ENCODE measurements at places on chromosomes 1 and 21.

- DNase-seq = no peak
Measured at GRCh38 chr1:215530401-215530984, 36.6 kb upstream of the KCTD3 start.

- DNase-seq = peak; percentile 76
Measured at GRCh38 chr1:92961131-92961895, at the start of gene DIPK1A. Gene DIPK1A, minus strand, starts transcription at chr1:92961462. Its CDS starts 33 bp downstream, at chr1:92961429.

- DNase-seq = no peak
Measured at GRCh38 chr1:43058545-43059360, 100.1 kb upstream of the SLC2A1 start.

DNA sequence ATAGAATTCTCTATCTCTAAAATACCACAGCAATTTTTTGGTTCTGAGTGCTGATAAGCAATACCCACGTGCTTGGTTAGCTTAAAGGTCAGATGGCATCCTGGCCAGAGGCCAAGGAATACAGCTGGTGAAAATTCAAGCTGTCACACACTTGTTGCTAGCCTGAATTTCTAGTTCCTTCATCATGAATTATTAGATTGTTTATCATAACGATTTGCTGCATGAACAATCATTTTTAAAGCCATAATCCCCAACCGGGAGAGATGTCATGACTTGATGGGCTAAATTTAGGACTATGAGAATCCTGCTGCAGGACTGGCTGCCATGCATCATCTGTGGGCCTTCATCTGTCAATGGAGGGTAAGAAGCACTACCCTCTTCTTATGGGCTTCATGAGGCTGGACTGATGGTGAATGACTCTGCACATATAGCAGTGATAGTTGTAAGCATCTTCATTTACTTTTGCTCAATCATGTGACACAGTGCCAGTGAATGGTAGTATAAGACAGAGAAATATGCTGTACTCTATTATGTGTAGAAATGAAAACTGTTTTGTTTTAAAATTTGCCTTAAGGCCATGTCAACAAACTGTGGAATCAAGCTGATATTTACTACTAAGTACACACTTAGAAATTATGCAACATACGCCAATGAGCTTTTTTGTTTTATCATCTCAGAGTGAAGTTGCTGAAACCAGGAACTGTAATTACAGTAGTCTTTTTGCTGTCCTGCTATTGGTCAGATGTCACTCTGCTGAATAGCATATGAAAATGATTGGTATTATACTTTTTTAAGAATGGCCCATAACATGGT, 80.5 kb upstream of the RALGPS2 start:
- no peak for DNase-seq

- no peak for DNase-seq
Measured at GRCh38 chr1:227654858-227655752, 80.0 kb downstream of the JMJD4 start.

DNA sequence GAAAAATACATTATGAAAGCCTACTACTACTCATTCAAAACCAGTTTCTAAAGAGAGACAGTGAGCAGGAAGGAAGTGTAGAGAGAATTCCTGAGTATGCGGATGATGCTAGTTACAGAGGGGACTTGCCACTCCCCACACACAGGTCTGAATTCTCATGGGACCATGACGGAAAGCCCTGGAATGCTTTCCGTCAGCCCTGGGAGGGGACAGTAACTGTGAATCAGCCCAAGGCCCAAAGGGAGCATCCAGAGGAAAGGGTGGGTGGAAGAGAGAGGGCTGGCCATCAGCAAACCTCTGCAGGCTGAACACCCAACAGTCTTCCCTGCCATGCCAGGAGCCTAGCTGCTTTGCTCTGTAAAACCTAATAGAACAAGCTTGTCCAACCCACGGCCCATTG, 36.4 kb downstream of the RCSD1 start:
- no peak for DNase-seq

DNA sequence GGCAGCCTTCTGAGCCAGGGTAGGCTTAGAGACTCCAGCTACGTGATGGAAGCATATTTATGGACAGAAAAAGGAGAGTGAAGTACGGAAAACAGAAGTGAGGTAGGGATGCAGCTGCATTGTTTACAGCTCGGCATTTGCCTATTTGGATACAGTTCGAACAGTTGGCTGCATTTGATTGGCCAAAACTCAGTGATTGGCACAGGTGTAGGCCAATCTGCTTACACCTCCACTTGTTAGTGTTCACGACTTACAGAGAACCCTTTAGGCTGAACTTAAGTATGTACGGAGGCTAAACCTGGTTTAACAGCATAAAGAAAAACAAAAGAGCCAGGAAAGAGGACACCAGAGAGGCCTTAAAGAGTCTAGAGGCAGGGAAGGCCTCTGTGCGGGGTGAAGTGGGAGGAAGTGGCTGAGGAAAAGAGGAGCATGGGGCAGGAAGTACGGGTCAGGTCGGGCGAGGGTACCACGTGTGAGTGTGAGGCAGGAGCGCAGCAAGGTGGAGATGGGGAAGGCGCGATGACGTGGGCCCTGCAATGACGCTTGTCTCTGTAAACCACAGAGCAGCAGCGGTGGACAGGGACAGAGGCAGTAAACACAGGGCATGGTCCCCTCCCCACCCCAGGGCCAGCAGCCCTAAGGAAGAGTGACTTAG, 32.0 kb downstream of the RSPH1 start:
- peak; percentile 86 for DNase-seq

- no peak for DNase-seq
Measured at GRCh38 chr1:26102526-26102925, 9.1 kb upstream of the PDIK1L start.

- DNase-seq = no peak
Measured at GRCh38 chr1:9690440-9691107, 39.0 kb downstream of the PIK3CD start.

DNA sequence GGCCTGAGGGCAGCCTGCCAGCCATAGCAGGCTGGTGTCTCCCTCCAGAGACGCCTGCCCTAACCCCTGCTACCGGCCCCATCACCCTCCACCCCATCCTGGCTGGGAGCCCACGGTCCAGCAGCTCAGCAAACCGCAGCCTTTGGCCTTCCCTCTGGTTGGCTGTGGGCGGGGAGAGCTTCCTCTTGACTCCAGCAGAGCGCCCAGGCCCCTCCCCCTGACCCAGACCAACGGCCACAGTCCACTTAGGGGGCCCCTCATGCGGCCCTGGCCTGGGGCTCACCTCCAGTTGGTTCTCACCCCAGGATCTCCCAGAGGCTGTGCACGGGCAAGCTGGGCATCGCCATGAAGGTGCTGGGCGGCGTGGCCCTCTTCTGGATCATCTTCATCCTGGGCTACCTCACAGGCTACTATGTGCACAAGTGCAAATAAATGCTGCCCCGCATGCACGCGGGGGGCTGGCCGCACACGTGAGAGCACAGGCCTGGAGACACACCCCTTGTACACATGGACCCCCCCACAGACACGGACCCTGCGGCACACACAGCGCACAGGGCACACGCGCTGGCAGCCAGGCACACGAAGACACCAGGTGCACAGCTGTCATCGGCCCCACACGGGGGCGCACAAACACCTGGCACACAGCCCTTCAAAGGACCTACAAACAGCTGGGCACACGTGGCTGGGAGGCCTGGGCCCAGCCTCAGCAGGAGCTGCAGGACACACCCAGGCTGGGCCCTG, 3.1 kb downstream of the SMIM1 start:
- DNase-seq = peak; percentile 40

GRCh38 chr1:172600615-172601014, 58.3 kb upstream of the FASLG start:
- no peak for DNase-seq

DNA sequence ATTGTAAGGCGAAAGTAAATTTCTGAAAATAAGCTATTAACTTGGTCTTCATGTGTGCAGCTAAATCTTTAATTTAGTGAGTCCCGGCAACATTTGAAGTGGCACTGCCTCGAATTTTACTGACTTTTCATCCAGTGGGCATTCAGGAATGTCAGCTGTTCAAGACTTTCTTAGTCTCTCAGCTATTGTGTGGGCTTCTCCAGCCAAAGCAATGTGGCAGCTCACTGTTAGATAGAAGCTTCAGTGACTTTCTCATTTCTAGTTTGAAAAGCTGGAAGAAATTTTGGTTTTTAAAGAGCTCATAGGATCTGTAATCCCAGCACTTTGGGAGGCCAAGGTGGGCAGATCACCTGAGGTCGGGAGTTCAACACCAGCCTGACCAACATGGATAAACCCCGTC, 44.3 kb upstream of the FAM89A start:
- DNase-seq = no peak

- DNase-seq = no peak
Measured at GRCh38 chr1:231931846-231932454, 305.4 kb downstream of the DISC1 start.

DNA sequence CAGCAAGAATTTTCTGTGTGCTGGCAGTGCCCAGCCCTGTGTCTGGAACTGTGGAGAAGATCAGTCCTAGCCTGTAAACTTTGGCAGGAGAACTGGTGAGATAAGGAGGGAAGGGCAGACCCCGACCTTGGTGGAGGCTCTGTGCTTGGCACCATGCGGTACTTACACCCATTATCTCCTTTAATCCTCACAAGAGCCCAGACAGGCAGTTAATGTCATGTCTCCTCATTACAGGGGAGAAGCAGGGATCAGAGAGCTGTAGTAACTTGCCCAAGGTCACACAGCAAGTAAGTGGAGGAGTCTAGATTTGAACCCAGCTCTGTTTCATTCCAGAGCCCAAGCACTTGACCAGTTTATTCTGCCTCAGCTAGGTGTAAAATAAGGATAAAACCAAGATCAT, 13.9 kb upstream of the POU3F1 start:
- no peak for DNase-seq

GRCh38 chr1:4586611-4587160, 67.7 kb upstream of the AJAP1 start:
- no peak for DNase-seq

DNA sequence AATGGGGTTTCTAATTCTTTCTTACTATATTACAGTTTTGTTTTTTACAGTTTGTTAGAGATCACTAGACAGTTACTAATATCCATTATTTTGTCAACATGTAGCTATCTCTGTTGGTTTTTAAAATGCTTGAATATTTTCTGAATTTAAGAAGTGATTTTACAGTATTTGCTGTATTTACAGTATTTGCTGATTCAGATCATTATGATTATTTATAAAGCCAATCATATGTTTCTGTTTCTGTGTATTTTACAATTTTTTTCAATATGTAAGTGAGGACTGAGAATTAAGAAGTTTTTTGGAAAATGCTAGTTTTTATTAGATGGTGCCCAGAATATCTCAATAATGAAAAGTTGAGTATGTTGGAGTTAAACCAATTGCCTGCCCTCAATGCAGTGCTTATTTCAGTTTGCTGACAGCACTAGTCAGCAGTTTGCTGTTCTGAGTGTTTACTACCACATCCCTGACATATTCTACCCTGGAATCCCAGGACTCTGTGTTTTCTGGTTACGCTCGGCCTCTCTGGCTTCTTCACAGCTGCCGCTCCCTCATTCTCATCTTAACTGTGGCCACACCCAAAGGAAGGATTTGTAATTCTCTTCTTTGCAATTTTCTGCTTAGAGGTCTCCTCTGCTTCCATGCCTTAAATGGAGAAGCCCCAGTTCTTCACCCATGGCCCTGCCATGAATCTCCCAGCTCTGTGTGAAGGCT, 68.0 kb upstream of the BACH1 start:
- no peak for DNase-seq

DNA sequence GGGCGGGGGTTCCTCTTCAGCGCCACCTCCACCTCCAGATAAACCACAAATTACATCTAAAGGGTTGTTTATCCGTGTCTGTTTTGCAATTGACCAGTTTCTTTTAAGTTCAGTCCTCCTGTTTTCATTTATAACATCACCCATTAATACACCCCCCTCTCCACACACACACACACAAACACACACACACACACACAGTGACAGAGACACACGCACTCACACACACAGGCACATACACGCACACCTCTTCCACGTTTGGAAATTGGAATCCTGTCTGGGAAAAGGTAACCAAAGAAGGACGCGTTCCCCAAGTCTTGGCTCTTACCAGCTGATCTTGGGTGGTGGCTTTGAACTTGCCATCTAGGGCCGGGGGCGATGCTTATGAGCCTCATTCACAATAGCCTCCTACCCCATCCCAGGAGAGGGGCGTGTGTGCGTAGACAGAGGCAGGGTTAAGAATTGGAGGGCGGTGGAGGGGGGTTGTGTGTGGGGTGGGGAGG, 442 bp upstream of the CSMD2 start:
- no peak for DNase-seq

- DNase-seq = no peak
Measured at GRCh38 chr21:44742418-44743153, 31.2 kb upstream of the TSPEAR start.

GRCh38 chr1:207349979-207350378, 28.5 kb downstream of the CD55 start:
- DNase-seq = no peak

DNA sequence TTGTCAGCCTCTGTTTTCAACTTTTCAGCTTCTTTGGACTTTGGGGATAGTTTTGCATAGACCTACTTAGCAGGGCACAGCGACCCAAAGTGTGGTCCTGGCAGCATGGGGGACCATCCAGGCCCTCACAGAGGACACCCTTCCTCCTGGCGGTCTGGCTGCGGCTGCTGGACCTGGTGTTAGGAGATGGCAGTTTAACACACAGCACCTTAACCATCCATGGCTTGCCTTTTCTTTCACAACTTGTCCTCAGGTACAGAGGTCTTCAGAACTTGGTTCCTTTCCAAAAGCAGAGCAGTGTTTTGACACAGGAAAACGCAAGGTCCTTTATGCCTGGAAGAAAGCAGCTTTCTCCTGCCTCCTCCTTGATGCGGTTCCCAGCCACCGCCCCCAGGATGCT, 68.1 kb downstream of the RHOU start:
- no peak for DNase-seq

- no peak for DNase-seq
Measured at GRCh38 chr1:18836654-18837053, 22.8 kb downstream of the TAS1R2 start.

- DNase-seq = peak; percentile 0
Measured at GRCh38 chr1:30409476-30410152, 313.8 kb downstream of the MATN1 start.

DNA sequence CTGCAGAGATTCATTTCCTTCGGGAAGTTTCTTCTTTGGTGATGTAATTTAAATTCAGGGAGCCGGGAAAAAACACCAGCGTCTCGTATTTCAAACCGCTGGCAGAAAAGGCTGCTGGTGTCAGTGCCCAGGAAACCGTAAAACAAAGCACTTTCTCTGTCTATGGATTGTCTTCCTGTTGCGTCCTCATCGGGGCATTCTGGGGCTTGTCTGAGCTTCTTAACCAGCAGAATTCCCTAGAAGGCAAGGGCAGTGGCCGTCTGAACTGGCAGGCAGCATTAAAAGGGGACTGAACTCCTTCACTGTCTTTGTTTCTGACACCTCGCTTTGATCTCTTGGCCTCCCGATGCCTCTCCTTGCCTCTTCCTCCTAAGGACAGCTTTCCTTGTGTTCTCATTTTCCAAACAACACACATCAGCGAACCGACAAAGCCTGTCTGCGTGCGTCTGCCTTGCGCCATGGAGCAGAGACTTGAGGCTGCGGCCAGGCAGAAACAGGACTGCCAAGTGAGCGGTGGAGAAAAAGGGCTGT, 391.6 kb upstream of the VAMP3 start:
- DNase-seq = no peak

GRCh38 chr1:98196012-98196411, 275.2 kb upstream of the DPYD start:
- DNase-seq = no peak

GRCh38 chr1:204705888-204706837, 20.6 kb upstream of the LRRN2 start:
- no peak for DNase-seq

GRCh38 chr1:67339623-67340343, 32.1 kb downstream of the IL12RB2 start:
- no peak for DNase-seq

GRCh38 chr1:236058141-236058934, 6.6 kb downstream of the NID1 start:
- no peak for DNase-seq

GRCh38 chr1:115609021-115609420, 32.7 kb upstream of the VANGL1 start:
- DNase-seq = no peak

Data from CD4-positive, alpha-beta T cell (primary cell).